NCI-H2107 (cell line): ENCODE measurements at places on chromosomes 12 and 14.

- DNase-seq: no peak
These were observed 4.9 kb upstream of the B4GALNT3 start for GRCh38 chr12:454833-455232.

DNA sequence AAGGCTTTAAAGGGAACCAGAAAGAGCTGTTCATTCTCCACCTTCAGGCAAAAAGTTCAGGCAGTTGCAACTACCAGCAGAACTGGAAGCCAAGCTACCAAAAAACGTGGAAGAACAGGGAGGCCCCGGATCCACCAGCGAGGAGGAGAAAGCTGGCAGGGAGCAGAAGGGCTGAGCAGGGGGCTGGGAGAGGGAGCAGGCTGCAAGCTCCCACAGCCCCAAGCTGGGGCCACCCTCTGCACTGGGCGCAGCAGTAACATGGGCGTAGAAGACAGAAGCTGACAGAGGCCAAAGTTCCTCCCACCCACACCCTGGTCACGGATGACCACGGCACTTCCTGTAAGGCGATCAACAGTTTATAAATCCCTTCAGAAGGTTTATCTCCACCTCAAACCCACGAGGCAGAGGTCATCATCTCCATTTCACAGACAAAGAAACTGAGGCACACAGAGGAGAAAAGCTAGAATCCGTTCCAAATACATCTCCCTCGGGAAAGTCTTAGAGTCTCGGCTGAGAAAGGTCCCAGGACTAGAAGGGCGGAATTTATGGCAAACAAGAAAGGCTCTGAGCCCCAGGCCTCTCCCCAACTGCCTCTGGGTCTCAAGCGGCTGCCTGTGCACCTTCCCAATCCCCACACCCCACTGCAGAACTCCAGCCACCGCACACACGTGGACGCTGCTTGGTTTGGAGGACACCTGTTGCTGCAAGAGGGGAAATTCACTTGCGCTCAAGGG, 1.8 kb downstream of the CCDC85C start:
- DNase-seq: no peak

- no peak for DNase-seq
These were observed 61.0 kb upstream of the PPFIA2 start for GRCh38 chr12:81819991-81820633.

DNA sequence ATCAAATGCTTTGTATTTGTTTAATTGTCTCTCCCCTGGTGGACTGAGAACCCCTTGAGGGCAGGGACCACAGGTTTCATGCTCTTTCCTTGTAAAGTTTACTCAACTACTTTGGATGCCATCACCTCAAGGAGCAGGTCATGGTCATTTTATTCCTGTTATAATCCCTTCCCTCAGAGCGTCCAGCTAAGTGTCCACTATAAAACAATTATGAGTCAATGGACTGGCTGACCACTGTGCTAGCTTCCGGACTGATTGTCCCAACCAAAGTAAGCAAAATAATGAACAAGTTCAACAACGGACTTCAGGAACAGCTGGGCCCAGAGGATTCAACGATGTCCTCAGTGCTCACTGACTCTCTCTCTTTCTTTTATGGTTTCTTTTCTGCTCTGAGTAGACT, 18.2 kb downstream of the AK7 start:
- DNase-seq: no peak

DNA sequence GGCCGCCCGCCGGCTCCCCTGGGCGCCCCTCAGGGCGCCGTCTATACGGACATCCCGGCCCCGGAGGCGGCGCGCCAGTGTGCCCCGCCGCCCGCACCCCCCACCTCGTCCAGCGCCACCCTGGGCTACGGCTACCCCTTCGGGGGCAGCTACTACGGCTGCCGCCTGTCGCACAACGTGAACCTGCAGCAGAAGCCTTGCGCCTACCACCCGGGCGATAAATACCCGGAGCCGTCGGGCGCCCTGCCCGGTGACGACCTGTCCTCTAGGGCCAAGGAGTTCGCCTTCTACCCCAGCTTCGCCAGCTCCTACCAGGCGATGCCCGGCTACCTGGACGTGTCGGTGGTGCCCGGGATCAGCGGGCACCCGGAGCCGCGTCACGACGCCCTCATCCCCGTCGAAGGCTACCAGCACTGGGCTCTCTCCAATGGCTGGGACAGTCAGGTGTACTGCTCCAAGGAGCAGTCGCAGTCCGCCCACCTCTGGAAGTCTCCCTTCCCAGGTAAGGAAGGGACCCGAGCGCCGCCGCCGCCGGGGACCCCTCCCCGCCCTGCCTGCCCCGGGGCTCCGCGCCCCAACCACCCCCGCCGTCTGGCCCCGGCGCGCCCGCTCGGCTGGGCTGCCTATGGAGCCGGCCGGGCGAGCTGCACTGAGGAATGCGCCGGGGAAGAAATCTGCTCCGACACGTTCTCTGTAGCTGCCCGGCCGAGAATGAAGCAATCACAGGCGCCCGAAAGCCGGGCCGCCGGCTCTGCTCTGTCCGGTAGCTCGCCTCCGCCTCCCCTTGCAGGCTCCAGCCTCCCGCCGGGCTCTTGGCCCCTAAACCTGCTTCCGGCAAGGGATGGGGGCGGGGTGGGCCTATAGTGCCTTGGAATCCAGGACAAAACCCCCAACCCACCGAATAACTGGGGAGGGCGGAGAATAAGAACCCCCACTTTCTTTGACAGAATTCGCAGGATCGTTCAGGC, 794 bp downstream of the HOXC13 start:
- DNase-seq: no peak

DNA sequence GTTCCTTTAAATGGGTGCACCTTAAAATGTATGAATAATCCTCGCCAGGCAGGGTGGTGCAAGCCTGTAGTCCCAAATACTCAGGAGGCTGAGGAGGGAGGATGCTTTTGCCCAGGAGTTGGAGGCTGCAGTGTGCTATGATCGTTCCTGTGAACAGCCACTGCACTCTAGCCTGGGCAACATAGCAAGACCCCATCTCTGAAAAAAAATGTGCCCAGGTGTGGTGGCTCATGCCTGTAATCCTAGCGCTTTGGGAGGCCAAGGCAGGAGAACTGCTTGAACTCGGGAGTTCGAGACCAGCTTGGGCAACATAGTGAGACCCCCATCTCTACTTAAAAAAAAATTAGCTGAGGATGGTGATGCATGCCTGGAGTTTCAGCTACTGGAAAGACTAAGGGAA, 39.6 kb downstream of the ACACB start:
- DNase-seq: no peak

- no peak for DNase-seq
These were observed 118.1 kb upstream of the SLC38A2 start for GRCh38 chr12:46490635-46491034.

- no peak for DNase-seq
These were observed 22.1 kb downstream of the BAZ1A start for GRCh38 chr14:34853041-34853440.

GRCh38 chr14:94128216-94128839, 1.1 kb downstream of the IFI27L2 start:
- no peak for DNase-seq

DNA sequence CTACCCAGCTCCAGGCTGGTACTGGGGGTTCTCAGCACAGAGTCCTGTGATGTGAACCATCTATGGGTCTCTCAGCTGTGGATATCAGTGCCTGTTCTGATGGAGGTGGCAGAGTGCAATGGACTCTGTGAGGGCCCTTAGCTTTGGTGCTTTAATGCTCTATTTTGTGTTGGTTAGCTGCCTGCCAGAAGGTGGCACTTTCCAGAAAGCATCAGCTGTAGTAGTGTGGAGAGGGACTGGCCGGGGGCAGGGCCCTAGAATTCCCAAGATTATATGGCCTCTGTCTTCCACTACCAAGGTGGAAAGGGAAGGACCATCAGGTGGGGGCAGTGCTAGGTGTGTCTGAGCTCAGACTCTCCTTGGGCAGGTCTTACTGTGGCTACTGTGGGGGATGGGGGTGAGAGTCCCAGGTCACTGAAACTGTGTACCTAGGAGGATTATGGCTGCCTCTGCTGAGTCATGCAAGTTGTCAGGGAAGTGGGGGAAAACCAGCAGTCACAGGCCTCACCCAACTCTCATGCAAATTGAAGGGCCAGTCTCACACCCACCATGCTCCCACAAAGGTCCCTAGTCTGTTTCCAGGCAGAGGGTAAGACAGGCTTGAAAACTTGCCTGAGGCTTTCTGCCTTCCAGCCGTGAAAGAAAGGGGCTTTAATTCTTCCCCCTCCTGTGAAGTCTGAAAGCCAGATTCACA, 878.1 kb downstream of the C12orf50 start:
- DNase-seq: no peak

DNA sequence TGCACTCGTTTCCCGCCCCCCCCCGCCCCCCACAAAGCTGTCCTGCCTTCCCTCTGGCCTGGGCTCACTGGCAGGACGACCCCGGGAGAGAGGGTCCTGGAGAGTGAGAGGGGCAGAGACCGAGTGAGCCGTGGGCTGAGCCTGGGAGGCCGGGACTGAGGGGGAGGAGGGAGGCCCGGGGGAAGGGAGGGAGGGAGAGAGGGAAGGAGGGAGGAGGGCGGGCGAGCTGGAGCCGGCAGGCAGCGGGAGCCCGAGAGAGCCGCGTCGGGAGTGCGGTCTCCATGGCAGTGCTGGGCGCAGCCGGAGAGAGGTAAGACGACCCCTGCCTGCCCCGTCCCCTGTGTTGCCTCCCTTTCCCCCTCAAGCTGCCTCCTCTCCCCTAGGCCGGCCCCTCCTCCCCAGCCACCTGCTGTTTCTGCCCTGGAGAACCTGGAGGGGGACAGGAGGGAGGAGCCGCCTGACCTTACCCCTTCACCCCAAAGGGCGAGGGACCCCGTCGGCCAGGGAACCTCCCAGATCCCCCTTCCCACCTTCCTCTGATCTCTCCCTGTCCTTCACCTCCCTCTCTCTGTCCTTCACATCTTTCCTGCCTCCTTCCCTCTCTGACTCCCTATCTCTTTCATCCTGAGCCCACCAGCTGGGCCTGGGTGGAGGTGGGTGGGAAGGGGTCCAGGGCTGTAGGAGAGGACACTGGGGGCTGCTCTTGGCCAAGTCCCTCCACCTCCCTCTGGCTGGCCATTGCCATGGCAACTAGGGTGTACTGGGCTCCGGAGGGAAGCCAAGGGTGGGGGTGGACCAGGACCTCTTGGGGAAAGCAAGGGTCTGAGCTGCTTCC, at the start of gene GPR162:
Gene GPR162, plus strand, starts transcription at position 231 of the 835 bp plus-strand sequence. CDS start 2,078 bp downstream, outside the sequence.
- peak; percentile 56 for DNase-seq

DNA sequence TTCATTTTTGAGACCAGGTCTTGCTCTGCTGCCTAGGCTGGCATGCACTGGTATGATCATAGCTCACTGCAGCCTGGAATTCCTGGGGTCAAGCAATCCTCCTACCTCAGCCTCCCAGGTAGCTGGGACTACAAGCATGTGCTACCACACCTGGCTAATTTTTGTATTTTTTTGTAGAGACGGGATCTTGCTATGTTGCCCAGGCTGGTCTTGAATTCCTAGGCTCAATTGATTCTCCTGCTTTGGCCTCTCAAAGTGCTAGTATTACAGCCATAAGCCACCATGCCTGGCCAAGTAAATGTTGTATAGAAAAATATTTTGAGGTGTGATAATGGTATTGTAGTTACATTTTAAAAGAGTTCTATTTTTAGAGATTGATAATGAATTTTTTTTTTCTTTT, 12.6 kb downstream of the BIN2 start:
- DNase-seq: no peak

DNA sequence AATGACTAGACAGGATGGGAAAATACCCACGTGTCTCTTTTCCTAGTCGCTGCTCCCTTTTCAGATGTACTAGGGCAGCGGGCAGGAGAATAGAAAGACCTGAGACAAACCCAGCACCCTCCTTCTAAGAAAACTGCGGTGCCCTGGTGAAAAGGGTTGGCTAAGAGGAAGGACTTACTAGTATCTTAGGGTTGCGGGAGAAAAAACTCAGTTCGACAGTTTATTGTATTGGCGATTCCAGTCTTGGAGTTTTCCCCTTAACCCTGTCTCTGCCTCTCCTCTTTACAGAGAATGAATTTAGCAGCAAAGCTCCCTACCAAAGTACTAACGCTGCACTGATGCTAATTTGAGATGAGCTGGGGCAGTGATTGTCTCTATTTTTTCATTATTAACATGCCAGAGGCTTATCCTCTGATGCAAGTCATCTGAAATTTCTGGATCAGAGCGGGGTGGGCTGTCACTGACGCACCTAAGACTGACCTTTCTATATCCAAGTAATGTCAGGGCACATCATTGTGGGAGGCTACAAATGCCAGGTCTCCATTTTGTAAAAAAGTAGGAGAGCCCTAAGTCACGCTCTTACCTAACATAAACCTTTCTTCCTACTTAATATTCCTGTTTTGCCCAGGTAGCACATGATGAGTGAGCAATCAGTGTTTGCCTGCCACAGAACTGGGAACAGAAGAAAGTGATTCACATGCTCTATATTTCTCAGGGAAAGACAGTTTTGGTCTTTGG, 916 bp upstream of the PAWR start:
- no peak for DNase-seq

DNA sequence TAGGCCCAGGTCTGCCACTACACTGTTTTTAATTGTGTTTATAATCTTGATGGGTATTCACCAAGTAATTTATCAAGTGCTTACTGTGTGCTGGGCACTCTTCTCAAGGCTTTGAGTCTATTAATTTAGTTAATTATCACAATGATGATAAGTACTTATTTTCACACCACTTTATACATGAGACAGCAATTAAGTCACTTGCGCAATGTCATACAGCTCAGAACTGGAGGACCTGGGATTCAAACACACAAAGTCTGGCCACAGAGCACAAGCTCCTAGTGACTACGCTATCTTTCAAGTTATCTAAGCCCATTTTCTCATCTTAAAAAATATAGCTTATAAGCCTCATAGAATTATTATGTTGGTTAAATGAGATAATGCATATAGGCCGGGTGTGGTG, 85.0 kb downstream of the LLPH start:
- DNase-seq: no peak

DNA sequence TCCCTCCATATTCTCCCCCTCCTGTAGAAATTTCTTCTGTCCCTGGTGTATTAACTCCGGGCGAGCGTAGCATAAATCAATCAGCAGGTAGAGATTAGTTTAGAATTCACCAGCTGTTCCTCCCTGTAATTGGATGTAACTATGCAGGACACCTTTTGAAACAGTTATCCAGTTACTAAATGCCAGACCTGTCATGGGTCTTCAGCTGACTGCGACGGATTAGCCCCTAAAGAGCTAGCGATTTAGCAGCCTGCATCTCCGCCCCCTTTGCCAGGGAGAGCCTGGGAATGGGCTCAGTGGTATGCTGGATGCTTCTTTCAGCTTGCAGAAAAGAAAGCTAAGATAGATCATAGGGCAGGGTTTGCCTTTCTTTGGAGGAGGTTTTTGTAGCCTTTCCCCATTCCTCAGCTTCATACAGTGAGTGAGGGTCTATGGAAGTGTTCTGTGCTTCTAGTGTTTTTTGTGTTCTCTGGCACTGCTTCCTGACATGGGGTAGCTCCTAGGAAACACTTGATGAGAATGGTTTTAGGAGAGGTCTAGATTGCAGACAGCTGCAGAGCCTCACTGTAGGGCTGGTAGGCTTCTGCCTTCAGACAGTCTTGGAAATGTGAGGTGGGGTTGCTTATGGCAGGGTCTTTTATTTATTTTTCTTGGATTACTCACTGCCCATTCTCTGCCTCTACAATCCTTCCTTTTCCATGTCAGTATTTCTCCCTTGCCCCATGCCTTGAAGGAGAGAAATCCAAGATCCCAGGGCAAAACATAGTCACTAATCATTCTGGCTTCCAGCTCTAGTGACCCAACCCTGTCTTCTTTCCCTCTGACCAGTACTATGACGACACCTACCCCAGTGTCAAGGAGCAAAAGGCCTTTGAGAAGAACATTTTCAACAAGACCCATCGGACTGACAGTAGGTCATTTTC, 16.7 kb downstream of the COPZ1 start:
- no peak for DNase-seq

- no peak for DNase-seq
These were observed 47.8 kb downstream of the TESC start for GRCh38 chr12:117051380-117051779.
